Activated T-helper 9 cell treated with anti-CD3 and anti-CD28 coated beads, Interleukin-2, amount 50 U/mL, for 16 hours (primary cell): ENCODE measurements at places on chromosomes 4 and X.

DNA sequence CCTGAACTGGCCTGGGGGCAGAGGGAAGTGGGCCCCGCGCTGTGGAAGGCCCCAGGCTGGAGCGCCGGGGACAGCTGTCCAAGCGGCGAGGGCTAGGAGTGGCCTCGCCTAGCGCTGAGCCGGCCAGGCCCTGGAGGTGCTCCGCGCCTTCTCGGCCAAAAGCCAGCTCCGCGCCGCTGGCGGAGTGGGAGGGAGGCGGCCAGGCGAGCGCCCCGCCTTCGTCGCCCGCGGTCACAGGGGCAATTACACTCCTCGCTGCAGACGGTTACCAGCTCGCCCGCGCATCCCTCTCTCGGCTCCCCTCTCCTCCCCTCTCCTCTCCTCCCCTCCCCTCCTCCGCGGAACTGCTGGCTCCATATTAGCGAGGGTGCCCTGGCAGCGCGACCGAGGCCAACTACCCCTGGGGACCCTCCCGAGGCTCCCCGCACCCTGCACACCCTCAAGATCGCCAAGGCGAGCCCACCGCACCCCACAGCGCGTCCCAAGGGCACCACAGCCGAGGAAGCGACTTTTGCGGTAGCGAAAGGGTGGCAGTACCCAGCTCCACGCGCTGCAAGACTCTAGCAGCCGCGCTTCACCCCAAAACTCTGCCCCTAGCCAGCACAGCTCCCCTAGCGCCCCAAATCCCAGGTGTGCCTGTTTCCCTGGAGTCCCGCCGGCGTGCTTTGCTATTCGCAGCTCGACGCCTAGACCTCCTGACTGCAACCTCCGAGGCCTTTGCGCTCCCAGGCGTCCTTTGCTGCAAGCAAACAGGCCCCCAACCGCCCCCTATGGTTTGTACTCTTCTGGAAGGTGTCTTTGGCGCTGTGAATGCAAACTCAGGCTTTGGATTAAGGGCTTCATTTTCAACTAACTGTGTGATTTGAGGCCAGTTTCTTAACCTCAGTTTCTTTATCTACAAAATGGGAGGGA is 91.4 kb downstream of the BCOR start:
- DNase-seq, result peak; percentile 15

- no peak for DNase-seq
These were observed 142.7 kb downstream of the AMMECR1 start for GRCh38 chrX:110175146-110175545.

DNA sequence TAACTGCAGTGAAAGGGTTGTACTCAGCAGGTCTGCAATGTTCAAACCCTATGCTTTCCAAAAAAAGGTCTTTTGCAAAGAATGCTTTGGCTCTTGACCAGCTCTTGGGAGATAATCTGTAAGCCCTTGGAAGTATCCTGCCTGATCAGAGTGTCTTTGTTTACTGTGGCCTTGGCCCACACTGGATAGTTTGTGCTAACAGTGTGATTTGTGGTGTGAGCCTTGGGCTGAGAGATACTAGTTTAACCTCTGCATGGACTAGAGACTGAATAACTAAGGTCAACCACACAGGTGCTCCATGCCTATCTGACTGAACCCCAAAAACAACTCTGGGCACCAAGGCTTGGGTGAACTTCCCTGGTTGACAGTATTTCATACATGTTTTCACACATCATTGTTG is 3.6 kb upstream of the MAGED1 start:
- DNase-seq, result no peak

DNA sequence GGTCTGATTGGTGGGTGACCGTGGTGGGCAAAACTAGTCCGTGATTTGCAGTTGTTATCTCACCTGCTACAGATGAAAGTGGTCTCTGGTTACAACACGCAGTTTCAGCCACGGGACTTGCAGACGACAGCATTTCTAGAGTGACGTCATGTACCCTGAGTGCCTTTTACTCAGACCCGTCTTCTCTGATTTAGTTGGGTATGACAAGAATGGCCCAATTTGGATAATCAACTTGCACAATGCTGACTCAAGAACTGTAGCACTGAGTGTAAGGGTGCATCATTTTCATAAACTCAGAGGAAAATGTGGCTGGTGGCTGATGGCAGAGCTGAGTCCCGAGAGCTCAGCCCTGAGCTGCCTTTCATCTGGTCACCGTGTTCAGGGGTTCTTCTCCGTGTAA is 281.4 kb upstream of the FRG1 start:
- no peak for DNase-seq

GRCh38 chr4:98394134-98394533 is 132.9 kb downstream of the RAP1GDS1 start:
- no peak for DNase-seq

DNA sequence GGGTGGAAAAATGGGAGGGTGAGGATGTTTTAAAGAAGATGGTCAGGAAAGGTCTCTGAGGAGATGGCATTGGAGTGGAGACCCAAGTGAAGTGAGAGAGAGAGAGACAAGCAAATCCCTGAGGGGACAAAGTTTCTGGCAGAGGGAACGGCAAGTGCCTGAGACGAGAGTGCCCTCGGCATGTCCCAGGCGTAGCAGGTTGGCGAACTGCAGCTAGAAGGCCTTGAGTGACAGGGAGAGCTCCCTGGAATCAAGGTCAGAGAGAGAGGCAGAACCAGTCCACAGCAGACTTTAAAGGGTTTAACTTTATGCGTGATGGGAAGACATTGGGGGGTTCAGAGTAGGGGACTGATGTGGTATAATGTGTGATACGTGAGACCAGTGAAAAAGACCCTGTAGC is 150.2 kb upstream of the HAND2 start:
- DNase-seq, result no peak

DNA sequence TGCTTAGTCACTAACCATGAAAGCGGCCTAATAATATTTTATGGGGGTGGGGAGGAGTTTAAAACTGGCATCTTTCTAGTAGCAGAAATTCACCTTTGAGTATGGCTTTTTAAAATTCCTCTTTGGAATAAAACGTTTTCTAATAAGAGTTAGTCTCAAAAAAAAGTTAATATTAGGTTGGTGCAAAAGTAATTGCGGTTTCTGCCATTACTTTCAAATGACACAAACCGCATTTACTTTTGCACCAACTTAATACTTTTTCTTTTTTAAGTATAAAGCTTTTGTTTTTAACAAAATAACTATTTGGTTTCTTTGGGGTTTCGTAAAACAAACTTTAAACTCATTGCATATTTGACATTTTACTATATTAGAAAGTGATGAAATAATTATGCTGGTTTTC is 68.4 kb downstream of the FBXO8 start:
- DNase-seq, result no peak

DNA sequence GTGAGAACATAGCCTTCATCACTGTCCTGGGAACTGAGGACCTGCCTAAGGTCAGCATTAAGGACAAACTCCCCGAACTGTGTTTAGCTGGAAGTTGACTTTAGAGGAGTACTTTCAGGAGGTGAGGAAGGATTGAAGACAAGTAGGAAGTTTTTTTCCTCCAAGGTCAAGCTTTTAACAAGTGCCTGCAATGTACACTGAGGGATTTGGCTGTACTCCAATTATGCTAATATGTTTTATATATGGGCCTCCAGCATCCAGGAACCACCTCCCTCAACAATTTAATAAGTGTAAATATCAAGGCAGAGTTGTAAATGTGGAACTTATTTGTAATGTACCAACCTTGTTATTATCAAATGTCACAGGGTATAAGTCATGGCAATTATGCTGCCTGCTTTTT is 726.2 kb downstream of the RPA4 start:
- DNase-seq, result no peak

GRCh38 chr4:71186566-71187403 is 152.0 kb upstream of the SLC4A4 start:
- DNase-seq, result peak; percentile 17

DNA sequence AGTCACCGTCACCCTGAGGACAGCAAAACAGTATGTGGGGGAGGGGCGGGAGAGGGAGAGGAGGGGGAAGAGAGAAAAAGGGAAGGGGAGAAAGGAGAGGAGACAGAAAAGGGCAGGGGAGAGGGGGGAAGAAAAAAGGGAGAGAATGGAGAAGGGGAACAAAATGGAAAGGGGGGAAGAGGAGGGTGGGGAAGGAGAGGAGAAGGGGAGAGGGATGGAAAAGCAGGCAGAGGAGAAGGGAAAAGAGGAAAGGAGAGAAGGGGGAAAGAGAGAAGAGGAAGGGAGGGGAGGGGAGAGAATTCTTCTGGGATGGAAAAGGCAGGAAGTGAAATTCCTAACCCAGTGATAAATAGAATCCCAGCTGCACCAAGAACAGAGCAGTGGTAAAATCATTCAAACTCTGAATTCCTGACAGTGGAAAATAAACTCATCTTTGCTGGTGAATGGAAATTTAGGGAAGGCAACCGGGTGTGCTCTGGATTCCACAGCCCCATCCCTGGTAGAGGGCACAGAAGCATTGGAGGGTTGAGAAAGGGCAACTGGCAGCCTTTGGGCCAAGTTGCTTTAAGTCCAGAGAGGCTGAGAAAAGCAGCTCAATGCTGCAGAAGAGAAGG is 244.2 kb downstream of the BCOR start:
- no peak for DNase-seq

- DNase-seq, result no peak
These were observed 49.8 kb upstream of the KLF3 start for GRCh38 chr4:38614231-38614630.

- no peak for DNase-seq
These were observed 6.9 kb upstream of the STK32B start for GRCh38 chr4:5044341-5044740.

DNA sequence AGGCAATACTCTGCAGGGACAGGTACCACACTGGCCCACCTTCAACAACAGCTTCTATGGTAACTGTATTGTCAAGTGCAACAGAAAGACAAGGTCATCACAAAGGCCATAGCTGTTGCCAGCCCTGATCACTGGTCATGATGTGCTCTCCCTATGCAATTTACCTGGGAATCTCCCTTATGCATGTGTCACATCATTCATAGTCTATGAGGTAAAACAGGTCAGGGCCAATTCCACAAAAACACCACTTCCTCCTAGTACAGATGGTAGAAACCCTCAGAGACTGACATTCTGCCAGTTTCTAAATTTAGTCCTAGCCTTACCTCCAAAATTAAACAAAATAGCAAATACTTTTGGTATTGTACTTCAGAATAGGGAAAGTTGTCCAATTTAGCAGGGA is 132.8 kb downstream of the MGST2 start:
- DNase-seq, result no peak

GRCh38 chr4:24971192-24971591 is 58.4 kb upstream of the CCDC149 start:
- DNase-seq, result no peak

GRCh38 chrX:154748712-154749339 is 2.1 kb downstream of the GAB3 start:
- DNase-seq, result no peak

DNA sequence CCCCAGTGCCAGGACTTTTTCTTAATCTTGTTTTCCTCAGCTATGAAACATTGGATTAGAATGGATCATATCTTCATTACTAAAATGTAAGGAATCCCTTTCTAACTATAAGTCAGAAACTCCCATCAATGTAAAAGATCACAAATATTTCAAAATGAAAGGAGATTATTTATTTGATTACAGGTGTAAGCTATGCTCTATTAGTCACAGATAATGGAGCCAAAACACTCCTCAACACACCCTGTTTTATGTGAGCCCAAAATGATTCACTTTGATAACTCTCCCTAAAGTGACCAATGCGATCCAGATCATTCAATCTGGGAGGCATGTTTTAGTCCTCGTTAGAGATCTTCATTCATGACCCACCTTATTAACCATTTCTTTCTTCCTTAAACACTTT is 566.7 kb upstream of the TENM3 start:
- no peak for DNase-seq

GRCh38 chr4:4256799-4257198 is 8.8 kb upstream of the TMEM128 start:
- DNase-seq, result no peak

GRCh38 chrX:42934020-42934726 is 156.2 kb upstream of the PPP1R2C start:
- no peak for DNase-seq

DNA sequence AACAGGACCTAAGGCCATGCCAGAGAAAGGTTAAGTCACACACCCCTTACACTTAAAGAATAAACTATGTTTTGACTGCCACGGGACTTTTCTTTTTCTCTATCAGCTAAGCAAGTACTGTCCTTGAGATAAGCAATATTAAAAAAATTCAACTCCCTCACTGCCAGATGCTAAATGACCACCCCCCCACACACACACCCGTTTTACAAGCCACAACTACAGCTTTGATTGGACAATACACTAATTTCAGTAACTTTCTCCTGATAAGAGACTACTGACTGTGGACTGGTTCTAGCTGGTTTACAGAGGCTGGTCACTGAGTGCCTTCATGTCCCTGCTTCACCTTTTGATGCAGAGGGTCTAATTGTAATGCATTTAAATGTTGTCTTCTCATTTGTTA is 63.9 kb upstream of the HOPX start:
- no peak for DNase-seq

- no peak for DNase-seq
These were observed 1664.8 kb downstream of the RPA4 start for GRCh38 chrX:98548519-98548918.

DNA sequence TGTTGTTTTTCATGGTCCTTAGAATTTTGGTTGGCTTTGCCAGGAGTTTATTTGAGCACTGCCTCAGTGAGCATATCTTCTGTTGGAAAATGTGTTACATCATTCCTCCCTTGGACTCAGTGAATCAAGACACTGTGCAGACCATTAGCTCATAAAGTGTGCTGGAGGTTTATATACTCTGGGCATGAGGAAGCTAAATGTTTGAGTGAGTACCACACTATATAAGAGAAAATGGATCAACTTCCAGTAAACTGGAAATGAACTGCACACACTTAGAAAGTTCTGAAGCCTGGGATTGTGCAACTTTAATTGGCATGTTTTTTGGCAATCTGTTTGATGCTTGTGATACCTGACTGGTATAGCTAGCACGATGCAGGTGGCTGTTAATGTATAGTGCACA is 75.9 kb downstream of the LIMCH1 start:
- no peak for DNase-seq

DNA sequence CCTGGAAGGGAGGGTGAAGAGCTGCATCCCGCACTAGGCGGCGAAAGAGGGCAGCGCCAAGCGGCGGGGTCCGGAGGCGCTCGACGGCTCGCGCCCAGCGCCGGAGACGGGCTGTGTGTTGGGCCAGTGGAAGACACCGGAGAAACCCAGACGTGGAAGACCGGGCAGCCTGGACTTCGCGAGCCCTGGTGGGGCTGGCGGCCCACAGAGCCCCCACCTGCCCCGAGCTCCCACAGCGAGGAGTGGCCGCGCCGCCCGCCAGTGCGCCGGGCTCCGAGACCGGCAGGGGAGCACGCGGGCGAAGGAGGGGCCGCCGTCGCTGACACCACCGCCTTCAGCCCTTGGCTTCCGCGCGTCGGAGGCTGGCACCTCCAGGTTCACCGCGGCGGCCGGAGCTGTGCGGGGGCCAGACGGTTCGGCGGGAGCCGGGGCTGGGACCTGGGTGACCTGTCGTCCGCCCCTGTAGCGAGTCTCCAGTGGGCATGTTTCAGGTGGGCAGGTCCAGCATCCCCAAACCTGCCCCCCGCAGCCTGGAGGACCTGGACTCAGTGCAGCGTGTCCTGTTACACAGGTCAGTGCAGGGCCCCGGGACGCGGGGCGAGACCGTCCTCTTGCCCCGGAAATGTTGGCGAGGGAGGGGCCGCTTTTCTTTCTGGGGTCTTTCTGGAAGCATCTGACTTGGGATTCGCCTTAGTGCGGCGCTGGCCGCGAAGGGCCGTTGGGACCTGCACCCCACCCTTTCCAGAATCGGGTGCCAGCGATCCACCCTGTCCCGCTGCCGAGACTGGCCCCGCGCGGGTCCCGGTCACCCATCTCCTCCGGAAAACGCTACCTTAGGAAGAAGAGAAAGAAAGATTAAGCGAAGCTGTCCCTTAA is 9.6 kb upstream of the INTU start:
- DNase-seq, result no peak

- peak; percentile 44 for DNase-seq
These were observed 63.3 kb downstream of the AFAP1 start for GRCh38 chr4:7876201-7876875.

- DNase-seq, result no peak
These were observed 15.0 kb downstream of the FNIP2 start for GRCh38 chr4:158783785-158784184.
